ENCODE measurements at places on chromosomes 12 and 14.
A peak's percentile ranks its signal among the peaks of the same experiment; 100 is the strongest.

DNA sequence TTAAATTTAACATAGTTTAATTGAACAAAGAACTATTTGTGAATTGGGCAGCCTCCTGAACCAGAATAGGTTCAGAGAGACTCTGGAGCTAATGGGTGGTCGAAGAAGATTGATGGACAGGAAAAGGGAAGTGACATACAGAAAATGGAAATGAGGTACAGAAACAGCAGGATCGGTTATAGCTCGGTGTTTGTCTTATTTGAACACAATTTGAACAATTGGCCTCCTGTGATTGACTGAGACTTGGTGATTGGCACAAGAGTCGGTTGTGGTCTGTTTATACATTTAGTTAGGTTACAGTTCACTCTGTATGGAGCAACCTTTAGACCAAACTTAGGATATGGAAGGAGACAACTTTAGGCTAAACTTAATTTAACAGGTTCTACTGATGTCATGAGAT is 18.4 kb upstream of the CFL2 start:
- DNase-seq = no peak

GRCh38 chr12:43836475-43836989 is 651 bp downstream of the TMEM117 start:
- peak; percentile 2 for DNase-seq

DNA sequence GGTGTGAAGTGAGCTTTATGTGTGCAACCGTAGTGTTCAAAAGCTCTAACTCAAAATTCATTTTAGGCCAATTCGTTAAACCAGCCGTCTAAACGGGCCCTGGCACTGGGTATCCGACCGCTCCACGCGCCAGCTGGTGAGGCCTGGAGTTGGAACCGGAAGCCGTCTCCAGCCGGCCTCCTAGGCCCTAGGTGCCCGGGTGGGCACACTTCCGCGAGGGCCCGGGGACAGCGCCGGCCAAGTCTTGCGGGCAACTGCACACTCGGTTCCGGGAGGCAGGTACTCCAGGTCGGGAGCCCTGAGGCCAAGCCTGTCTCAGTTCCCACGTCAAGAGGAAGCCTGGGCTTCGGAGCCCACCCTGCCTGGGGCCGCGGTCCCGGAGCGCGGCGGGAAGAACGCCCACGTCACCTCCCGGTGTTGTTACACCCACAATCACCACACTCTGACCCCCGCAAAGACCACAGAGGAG is 16.2 kb downstream of the OTX2 start:
- no peak for DNase-seq

- peak; percentile 65 for DNase-seq
Measured at GRCh38 chr12:101939856-101940265, 62.5 kb downstream of the DRAM1 start.

- DNase-seq = peak; percentile 44
Measured at GRCh38 chr14:91417983-91418386, 365 bp upstream of the CCDC88C start.

GRCh38 chr14:89750908-89751392 is 203.6 kb downstream of the EFCAB11 start:
- no peak for DNase-seq

DNA sequence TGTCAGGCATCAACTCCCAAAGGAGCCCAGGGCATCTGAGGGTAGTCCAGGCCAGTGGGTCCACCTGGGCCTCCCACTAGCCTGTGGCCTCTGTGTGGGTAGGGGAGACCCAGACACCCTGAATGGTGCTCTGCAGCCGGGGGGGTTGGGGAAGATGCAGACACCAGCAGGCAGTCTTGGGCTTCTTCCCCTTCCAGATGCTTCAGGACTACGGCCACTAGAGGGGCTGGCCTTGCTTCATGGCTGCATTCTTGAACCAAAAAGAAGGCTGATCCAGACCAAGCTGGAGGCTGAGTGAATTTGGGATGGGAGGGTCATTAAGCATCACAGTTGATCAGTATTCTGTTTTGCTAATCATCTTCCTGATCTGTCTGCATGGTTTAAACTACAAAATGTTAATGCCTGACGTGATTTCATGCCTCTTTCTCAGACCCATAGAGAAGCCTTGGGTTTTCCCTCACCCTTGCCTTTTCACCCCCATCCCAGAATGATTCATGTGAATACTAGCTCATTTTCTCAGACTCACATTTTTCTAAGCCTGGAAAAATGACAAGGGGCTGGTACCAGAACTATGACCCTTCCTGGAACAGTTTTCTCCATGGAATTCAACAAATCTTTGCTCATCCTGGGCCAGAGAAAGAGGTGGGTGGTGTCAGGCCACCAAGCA is 134.2 kb downstream of the NTF3 start:
- no peak for DNase-seq

DNA sequence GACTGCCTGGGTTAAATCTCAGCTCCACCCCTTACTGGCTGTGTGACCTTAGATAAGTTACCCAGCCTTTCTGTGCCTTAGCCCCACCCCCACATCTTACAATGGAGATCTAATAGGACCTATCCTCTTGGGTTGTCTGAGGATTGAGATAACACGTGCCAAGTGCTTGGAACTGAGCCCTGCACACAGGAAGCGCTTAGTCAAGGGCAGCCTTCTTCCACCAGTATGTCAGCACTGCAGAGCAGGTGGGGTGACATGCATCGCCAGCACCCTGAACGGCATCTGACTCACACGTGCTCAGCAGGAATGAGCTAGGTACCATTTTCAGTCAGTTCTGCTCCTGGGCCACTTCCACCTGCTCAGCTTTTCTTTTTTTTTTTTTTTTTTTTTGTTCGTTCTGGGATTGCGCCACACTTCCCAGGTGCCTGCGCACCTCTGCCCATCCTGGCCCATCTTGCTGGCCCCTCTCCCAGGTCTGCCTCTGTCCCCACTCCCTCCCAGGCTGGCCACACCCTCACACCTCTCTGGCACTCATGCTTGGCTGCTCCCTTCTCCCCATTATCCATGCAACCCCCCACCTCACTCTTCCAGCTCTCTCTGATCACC is 19.6 kb downstream of the LGMN start:
- no peak for DNase-seq

- no peak for DNase-seq
Measured at GRCh38 chr12:123398550-123399254, 14.8 kb downstream of the KMT5A start.

GRCh38 chr12:130968611-130969010 is 14.9 kb downstream of the ADGRD1 start:
- no peak for DNase-seq

GRCh38 chr12:63845726-63846125 is 1.2 kb downstream of the SRGAP1 start:
- DNase-seq = peak; percentile 23

- no peak for DNase-seq
Measured at GRCh38 chr12:79775355-79776027, 84.7 kb upstream of the PAWR start.

DNA sequence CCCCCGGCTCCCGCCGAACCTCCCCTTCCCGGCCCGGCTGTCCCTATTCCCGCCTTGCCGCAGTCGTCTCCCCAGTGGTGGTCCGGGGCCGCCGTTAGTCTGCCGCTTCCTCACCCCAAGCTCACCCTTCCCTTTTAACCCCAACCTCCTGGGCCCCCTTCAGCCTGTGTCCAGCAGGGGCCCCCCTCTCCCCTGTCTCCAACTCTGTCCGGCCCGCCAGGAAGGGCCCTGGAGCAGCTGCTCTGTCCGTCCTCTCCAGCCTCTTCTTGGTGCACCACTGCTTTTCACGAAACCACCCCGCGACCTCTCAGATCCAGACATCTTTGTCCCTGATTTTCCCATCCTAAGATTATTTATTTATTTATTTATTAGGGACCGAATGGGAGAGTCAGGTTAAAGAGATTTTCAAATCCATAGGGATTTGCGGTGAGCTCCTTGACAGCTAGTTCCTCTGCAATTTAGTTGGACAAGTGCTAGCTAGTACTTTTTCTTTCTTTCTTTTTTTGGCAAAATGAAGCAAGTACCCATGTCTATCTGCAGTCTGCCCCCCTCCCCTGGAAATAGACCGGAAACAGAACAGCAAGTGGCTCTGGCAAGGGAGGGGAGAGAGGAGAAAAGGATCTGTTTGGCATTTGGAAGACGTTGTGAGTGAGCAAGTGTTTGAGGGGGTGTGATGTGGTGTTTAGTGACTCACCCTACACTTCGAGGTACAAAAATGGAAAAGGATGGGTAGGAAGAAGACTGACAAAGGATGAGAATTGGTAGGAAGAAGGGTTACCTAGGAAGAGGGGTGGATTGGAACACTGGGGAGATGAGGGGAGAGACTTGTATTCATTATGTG is 632 bp downstream of the UBR7 start:
- peak; percentile 65 for DNase-seq

DNA sequence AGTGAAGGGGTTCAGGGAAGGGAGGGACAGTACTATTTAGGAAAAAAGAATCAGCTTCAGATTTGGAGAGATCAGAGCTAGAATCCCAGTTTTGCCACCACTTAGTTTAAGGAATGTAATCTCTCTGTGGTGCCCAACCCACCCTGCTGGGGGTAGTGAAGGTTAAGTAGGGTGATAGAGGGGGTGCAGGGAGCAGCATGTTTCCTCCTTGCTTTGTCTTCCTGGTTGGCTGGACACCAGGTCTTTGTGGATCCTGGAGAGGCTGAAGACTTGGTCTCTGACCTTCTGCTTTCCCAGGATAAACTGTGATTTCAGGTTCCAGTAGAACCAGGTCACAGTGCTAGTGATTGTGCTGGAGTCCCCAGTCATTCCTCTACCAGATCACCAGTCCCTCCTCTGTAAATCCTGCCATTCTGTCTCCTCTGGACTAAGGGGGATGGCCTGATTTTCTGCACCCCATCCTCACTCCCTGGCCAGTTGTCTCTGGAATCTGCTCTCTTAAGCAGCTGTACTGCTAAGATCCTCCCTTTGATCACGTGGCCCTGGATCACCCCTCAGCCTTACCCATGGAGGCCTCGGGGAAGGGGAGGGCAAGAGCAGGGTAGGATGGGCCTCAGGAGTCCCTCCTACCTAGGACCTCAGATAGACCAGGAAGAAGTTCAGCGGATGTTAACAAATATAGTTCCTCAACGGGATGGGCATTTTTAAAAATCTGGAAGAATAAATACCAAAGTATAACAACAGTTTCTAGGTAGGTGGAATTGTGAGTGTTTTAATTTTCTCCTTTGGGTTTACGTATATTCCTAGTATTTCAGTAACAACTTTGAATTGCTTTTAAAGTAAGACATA is 3.1 kb downstream of the MAP3K12 start:
- DNase-seq = no peak

- DNase-seq = no peak
Measured at GRCh38 chr14:77659831-77660230, 43.4 kb upstream of the SPTLC2 start.

DNA sequence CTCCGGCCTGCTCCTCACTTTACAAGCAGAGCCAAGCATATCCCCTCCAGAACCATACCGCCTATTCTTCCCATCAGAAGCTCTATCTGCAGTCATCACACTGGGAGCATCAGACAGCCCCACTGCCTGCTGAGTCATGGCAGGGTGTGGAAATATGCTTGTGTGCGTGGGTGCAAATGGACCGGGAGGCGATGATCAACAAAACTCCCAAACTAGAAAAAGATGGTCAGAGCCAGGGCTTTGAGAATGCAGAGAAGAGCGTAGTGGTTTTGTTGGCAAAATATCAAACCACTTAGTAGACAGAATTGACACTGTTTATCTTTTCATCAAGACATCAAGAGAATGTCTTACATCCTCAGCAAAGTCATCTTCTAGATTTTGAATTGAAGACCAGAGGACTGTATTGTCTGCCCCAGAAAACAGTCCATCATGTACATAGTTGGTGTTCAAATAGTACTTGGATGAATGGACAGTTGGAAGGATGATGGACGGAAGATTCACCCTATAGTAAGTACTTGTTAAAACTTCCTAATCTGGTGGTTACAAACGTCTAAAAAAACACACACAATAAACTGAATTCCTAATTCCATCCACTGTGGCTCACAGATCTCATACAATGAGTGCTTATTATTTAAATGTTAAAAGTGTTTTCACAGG is 54.9 kb downstream of the VWF start:
- peak; percentile 14 for DNase-seq

GRCh38 chr12:71556875-71557274 is 106.8 kb downstream of the ZFC3H1 start:
- DNase-seq = peak; percentile 57

- no peak for DNase-seq
Measured at GRCh38 chr12:111249018-111249370, 119.9 kb downstream of the PHETA1 start.

GRCh38 chr12:48671231-48671856 is 10.7 kb downstream of the KANSL2 start:
- DNase-seq = no peak

- DNase-seq = no peak
Measured at GRCh38 chr14:51448831-51449670, 202.7 kb upstream of the FRMD6 start.

DNA sequence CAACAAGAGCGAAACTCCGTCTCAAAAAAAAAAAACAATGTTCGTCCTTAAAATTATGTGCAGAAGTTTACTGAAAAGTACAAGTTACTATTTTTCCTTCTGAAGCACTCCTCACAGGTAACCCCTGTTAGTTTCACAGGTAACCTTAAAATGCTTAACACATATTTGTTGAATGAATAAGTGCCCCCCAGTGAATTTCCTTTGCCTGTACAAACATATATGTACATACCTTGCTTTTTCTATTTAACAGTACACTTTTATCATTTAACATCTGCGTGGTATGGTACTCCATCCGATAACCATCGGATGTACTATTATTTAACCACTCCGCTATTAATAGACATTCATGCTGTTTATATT is 1.4 kb upstream of the RAB35 start:
- no peak for DNase-seq

- DNase-seq = no peak
Measured at GRCh38 chr12:50017641-50018040, 7.7 kb downstream of the RACGAP1 start.

DNA sequence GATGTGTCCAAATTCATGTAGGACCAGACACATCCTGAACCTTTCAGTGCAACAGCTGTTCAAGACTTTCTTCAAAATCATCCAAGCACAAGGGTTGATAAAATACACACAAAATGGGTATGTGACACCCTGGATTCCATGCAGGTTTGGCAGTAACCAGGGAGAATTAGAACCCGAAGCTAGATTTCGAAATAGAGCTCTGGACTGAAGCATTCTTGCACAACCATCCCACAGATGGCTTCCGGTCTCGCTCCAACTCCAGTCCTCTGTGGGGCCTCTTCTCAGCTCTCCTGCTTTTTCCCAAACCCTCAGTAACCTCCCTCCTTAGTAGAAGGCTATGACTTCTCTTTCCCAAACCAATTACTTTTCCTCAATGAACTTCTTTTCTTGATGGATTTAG is 171.3 kb downstream of the TTC7B start:
- DNase-seq = no peak

- peak; percentile 77 for DNase-seq
Measured at GRCh38 chr12:12704593-12705230, 8.7 kb upstream of the GPR19 start.

DNA sequence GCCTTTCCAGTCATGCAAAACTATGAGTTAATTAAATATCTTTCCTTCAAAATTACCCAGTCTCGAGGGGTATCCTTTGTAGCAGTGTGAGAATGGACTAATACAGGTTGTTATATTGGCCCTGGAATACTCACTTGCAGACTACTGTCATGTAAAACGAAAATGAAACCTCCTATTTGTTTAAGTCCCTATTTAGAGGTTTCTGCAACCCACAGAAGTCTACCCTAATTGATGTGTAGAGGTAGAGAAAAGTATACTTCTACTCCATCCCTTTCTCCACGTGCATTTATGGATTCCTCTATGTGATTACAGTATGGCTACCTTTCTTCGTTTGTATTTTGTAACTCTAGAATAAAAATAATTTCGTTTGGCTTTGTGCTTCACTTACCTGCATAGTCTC is 371.1 kb downstream of the FSCB start:
- DNase-seq = no peak

- no peak for DNase-seq
Measured at GRCh38 chr12:66453844-66454243, 151.6 kb downstream of the HELB start.
